ENCODE measurements at places on chromosomes 11 and 22.

DNA sequence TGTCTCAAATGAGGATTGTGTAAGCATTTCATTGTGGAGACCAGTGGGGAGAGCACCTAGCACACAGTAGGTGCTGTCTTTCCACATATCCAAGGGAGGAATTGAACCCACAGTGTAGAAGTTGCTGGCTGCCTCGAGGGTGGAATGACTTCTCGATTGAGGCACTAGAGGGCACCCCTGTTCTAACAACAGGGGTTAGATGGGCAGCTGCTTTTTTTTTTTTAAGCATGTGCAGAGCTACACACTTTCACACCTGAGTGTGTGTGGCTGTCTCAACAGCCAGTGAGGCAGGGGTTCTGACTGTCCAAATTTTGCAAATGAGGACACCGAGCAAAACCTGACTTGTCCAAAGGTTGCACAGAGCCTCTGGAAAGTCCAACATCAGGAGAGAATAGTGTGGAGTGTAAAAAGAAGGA, 118.2 kb upstream of the CRYBB3 start:
- DNase-seq, result no peak

DNA sequence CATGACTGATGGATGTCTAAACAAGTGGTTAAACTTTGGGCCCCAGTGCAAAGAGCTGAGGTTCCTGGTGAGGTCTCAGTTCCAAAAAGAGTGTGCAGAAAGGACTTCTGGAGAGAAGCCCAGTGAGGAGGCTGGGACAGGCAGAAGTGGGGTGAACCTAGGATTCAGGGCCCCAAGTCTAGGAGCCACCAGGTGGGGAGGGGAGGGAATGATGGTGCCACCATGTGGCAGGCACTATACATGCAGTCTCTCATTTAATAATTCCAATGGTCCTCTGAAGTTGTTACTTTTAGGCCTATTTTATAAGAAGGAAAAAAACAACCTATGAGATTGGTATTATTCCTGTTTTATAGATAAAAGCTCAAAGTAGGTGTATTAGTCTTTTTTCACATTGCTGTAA, 102.0 kb downstream of the INSC start:
- DNase-seq, result no peak

- no peak for DNase-seq
Observed at GRCh38 chr22:50161508-50162390, 8.8 kb upstream of the PANX2 start.

- DNase-seq, result no peak
Observed at GRCh38 chr11:75627906-75628668, 40.8 kb downstream of the MAP6 start.

GRCh38 chr11:57278721-57279095, 41.7 kb upstream of the APLNR start:
- no peak for DNase-seq

DNA sequence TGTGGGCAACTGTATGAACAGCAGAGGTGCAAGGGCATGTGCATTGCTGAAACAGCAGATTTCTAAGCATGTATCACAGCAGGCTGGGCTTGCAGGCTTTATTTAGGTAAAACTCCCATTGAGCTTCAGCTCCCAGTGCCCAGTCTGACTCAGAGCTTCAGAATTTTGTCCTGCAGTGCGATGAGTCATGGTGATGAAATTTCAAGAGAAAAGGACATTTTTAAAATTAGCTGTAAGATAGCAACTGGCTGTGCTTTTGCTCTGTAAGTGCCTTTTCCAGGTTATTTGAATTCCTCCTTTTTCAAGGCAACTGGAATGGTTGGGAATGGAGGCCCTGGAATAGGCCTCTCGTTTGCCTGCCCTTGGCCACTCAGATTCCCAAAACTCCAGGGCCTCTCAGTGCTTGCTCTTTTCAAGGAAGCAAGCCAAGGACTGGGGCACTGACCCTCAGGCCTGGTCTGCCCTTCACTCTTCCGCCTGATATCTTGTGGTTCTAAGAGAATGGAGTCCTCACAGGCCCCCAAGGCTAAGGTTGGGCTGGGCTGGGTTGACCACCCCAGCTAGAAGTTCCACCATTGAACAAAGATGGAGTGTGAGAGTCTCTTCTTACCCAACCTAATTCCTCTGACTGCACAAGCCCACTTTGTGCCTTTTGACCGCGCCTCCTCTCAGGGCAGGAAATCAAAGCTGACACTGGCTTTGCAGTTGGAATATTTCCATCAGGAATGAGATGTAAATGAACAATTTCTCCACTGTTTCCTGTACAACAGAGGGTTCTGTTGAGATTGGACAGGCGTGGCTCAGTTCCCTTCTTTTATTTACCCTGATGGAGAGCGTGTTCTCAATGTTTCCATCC, 59.5 kb upstream of the PRSS23 start:
- DNase-seq, result no peak

DNA sequence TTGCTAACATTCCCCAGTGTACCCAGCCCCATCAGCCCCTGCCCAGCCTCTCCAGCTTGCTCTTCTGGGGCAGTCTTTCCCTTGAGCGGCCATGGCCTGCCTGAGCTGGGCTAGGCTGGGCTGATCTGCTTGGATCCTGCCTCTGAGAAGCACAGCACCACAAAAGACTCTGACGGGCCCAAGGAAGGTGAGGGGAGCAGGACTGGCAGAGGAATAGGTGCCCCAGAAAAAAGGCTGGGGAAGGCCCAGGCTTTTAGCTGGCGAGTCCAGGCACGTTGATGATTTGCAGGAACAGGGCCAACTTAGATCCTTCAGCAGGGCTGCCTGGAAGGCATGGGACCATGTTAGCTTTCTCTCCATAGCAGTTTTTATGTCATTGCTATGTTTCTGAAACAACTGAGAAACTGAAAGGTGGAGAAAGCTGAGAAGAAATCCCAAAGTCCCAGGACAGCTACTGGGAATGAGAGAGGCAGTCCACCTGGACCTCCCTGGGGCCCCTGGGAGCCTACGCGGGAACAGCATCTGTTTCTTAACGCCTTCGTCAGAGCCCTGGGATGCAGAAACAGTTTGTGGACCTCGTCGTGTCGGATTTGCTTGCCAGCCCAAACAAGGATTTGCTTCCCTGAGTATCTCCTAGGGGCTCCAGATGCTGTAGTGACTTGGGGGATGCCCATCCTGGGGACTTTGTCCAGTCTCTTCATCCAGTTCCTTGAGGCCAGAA, 24.4 kb upstream of the FXYD6 start:
- DNase-seq, result no peak

- DNase-seq, result no peak
Observed at GRCh38 chr11:46967962-46968361, 31.4 kb downstream of the CSTPP1 start.

DNA sequence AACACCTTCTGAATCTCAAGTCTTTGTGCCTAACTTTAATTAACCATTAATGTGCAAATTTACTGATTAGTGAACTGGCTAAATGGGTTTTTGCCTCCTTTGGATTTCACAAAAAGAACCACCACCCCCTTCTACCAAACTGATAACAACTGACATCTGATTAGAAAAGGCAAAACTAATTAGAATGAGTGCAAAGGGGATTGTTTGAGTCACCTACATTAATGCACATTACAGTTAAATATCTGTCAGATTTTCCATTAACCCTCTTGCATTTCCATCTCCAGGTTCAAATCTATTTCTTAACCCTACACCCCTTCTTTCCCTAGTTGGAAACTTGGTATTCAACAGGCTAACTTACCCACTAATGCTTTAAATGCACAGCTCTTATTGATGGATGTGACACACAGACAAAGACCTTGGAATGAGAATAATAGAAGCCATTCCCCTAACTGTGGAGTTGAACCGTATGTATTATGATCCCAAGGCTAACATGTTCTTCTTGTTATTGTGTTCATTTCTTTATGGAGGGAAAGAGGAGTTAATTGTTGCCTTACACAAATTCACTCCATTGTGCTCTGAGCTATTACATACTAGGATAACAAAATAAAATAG, 161.5 kb upstream of the MTMR2 start:
- no peak for DNase-seq

GRCh38 chr11:33280411-33280810, 23.2 kb downstream of the HIPK3 start:
- no peak for DNase-seq

DNA sequence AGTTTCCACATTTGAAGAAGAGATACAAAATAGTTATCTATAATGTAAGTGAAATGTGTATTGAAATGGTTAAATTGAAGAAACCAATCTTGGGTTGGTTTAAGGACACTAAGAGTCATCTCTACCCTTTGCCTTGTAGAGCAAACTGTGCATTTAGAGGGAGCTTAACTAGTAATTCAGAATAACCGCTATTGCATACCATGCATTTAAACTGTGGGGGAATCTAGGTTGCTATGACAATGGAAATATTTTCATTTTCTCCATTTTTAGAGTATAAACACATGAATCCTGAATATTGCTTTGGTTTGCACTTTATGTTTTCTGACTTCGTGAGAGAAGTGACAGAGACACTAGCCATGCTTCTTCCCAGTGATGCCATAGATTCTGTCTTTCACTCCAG, 39.7 kb downstream of the FAT3 start:
- no peak for DNase-seq

GRCh38 chr11:117226388-117227385, 5.2 kb downstream of the PCSK7 start:
- no peak for DNase-seq

DNA sequence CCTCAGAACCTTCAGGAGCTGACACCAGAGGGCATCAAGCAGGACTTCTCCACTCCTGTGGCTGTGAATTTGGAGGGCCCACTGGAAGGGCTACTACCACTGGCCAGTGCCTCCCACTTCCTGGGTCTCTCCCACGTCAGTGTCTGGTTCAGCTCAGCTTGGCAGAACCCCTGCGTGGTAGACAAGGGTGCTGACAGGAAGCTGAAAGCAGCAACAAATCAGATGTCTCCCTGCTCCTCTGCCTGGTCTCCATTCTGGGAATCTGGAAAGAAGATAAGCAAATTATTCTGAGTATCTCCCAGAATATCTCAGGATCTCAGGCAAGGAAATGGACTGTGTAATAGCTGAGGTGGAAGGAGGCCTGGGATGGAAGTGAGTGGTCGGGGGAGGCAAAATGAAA, 61.5 kb downstream of the TMPRSS5 start:
- no peak for DNase-seq

GRCh38 chr22:19716041-19716828, 1.9 kb downstream of the SEPTIN5 start:
- DNase-seq, result no peak

GRCh38 chr11:110338684-110339083, 42.3 kb upstream of the RDX start:
- no peak for DNase-seq

- no peak for DNase-seq
Observed at GRCh38 chr22:27730641-27731433, 70.7 kb downstream of the MN1 start.

- no peak for DNase-seq
Observed at GRCh38 chr22:24455039-24455438, 27.6 kb downstream of the ADORA2A start.

DNA sequence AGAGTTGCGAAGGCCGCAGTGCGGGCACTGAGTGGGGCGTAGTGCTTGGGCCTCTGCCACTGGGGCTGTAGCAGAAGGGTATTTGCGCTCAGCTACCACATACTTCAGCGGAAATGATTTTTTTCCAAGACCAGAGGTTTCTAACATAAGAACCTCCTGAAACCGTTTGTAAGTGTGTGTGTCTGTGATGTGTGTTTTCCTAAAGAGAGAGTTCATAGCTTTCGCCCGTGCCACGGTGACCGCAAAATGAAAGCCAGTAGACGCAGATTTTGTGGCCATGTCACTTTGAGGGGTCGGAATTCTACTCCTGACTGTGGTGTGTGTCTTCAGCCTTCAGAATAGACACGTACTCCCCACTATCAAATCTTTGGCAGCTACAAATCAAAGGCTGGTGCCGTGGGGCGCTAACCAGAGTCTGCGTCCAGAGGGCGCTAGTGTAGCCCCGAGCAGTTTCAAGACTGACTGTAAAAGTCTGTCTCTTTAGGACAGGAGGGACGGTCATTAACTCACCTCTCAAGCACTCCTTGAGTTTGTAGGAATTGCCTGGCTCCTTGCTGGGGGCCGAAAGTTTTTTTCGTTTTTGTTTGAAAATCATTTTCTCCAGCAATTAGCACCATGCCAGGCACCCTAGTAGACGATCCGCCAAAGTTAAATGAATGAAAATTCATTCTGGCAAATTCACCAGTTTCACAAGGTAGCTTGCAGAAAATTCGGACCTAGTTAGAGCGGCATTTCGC, 2.5 kb upstream of the CALCA start:
- DNase-seq, result peak; percentile 24

- DNase-seq, result no peak
Observed at GRCh38 chr11:106305458-106305857, 228.0 kb downstream of the AASDHPPT start.

- no peak for DNase-seq
Observed at GRCh38 chr22:46827781-46828180, 65.3 kb downstream of the TBC1D22A start.

DNA sequence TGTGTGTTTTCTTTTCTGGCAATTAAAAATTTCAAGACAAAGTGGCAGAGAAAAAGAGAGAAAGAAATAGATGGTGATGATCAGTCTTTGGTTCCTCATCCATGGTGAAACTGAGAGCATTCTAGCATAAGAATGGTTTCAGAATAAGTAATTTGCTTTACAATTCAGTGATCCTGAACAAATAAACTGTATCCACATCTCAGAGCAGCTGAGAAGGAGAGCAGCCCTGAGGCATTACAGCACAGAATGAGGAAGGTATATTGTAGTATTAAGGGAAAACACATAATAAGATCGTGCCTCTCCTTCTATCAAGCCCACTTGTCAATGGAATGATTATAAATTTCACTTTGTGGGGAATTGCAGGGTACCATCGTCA, 17.4 kb downstream of the LUZP2 start:
- no peak for DNase-seq

GRCh38 chr22:20153945-20154344, 3.1 kb upstream of the CCDC188 start:
- no peak for DNase-seq

GRCh38 chr11:74106124-74106523, 64.7 kb downstream of the C2CD3 start:
- DNase-seq, result no peak

DNA sequence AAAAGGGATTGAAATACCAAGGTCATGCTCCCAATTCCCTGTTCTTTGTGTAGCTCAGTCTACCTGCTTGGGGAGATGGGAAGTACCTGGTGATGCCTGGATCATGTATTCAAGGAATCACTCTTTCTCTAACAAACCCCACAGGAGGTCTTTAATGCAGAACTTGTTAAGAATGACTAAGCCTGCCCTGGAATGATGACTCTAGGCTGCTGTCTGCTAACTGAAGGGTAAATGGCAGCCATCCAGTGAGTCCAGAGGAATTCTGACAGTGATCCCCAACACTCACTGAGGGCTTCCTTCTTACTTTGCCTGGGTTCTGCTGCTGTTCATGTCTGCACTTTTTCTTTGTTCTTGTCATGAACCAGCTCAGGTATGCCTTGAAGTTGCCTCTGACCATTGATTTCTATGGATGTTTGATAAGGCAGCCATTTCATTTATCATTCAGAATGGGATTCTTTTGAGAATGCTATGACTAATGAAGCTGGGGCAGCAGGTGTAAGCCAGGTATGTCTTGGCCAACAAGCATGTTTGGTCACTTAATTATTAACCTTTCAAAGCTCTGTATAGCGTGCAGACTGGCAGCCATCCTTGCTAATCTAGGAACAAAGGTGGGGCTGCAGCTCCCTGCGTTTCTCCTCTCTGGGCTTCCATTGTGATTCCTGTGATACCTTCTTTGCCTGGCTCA, 11.4 kb downstream of the PRSS23 start:
- no peak for DNase-seq

- DNase-seq, result no peak
Observed at GRCh38 chr22:32661296-32661695, 140.2 kb upstream of the TIMP3 start.

GRCh38 chr22:50016988-50017700, 4.6 kb upstream of the IL17REL start:
- DNase-seq, result peak; percentile 60

- no peak for DNase-seq
Observed at GRCh38 chr11:94860333-94860732, 92.2 kb downstream of the AMOTL1 start.

GRCh38 chr11:6245536-6245935, 6.6 kb downstream of the CNGA4 start:
- no peak for DNase-seq
